ENCODE measurements at places on chromosomes 4 and X.

DNA sequence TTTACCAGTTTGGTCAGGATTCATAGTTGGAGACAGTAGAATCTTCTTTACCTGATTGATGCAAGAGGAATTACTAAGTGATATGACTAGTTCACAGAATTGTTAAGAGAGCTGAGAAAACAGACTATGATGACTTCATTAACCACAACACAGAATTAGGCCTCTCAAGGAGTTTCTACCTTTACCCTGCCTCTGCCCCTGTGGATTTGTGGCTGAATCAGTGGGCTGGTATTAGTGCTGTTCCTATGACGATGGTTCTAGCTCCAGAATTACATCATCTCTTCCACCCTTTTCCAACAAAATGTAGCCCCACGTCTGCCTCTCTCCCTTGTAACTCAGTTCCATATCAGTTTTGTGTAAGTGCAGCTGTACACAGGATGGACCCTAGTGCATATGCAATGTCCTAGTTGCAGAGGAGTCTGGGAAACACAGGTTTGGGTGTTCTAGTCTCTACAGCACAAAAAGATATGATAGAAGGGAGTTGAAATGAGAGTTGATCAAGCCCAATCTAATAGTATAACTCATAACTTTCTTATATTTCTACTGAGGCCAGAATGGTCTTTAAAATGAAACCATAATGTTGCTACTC is 99.3 kb downstream of the ANXA5 start:
- H3K4me3 ChIP-seq: no peak overlapping the region
- peak; percentile 49 for DNase-seq
- H3K27me3 ChIP-seq: no peaks in the 10 kb centered on the region
- H3K4me1 ChIP-seq: peaks cover 15% of the 10 kb centered on the region
- H3K27ac ChIP-seq: no peak overlapping the region

- peaks cover 51% of the 10 kb centered on the region for H3K27me3 ChIP-seq
- H3K4me3 ChIP-seq: no peak overlapping the region
- no peaks in the 10 kb centered on the region for H3K4me1 ChIP-seq
- DNase-seq: peak; percentile 42
These were observed 350.9 kb downstream of the MID1IP1 start for GRCh38 chrX:39152106-39152649.

- H3K36me3 ChIP-seq: peaks cover 83% of the 10 kb centered on the region
- H3K4me3 ChIP-seq: no peak overlapping the region
These were observed 36.8 kb upstream of the TADA2B start for GRCh38 chr4:7006411-7006810.

DNA sequence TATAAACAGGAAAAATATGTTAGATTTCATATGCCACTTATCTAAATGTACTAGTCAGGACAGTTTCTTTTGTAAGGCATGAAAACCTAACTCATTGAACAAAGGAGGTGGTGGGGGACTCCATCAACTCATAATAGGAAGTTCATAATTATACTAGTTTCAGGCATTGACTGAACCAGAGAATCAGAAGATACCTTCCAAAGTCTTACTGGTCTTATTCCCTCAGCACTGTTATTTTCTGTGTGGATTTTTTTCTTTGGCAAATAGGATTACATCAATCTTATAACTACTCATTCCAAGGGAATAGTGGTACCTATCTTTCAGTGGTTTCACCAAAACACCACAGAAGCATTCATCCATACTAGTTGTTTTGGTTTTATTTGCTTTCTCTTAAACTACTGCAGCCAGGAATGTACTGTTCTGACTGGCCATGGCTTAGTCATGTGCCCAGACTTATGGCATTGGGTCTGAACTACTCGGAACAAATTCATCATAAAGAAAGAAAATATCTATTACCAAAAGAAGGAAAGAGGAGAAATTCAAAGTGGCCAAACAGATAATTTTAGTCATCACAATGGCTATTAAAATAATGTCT is 273.9 kb downstream of the ARAP2 start:
- no peaks in the 10 kb centered on the region for H3K27me3 ChIP-seq
- H3K27ac ChIP-seq: no peak overlapping the region
- no peak overlapping the region for H3K4me3 ChIP-seq
- DNase-seq: no peak
- no peaks in the 10 kb centered on the region for H3K4me1 ChIP-seq
- no peaks in the 10 kb centered on the region for H3K36me3 ChIP-seq

GRCh38 chrX:124257924-124258702 is 74.3 kb upstream of the TEX13D start:
- H3K4me1 ChIP-seq: no peaks in the 10 kb centered on the region
- H3K36me3 ChIP-seq: peaks cover 6% of the 10 kb centered on the region
- no peak for DNase-seq
- H3K27ac ChIP-seq: no peak overlapping the region
- H3K4me3 ChIP-seq: no peak overlapping the region
- H3K27me3 ChIP-seq: no peaks in the 10 kb centered on the region

GRCh38 chr4:89914609-89915550 is 20.2 kb downstream of the MMRN1 start:
- no peaks in the 10 kb centered on the region for H3K27me3 ChIP-seq
- no peaks in the 10 kb centered on the region for H3K36me3 ChIP-seq
- peaks cover 21% of the 10 kb centered on the region for H3K4me1 ChIP-seq
- peak overlapping the region; percentile 41 for H3K4me3 ChIP-seq
- H3K27ac ChIP-seq: no peak overlapping the region

DNA sequence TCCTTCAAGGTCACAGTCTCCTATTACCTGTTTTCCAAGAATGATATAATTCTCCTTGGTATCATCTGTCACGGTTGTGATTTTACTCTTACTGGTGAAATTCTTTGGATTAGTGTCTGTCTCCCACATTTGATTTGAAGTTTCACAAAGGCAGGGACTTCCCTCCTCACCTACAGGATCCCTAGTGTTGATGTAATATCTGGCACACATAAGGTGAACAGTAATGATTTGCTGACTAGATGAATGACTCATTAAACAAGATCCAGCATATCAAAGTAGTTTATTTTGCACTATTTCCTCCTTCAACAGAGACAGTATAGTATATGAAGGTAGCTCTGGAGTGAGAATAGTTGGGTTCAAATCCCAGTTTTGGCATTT is 135.3 kb upstream of the IL1RAPL2 start:
- peak; percentile 48 for DNase-seq
- H3K36me3 ChIP-seq: no peaks in the 10 kb centered on the region
- no peak overlapping the region for H3K27ac ChIP-seq
- H3K27me3 ChIP-seq: peaks cover 79% of the 10 kb centered on the region

GRCh38 chr4:154119317-154119716 is 330.4 kb upstream of the SFRP2 start:
- no peaks in the 10 kb centered on the region for H3K4me1 ChIP-seq
- H3K4me3 ChIP-seq: no peak overlapping the region
- no peak overlapping the region for H3K27ac ChIP-seq
- H3K36me3 ChIP-seq: no peaks in the 10 kb centered on the region
- no peak for DNase-seq

DNA sequence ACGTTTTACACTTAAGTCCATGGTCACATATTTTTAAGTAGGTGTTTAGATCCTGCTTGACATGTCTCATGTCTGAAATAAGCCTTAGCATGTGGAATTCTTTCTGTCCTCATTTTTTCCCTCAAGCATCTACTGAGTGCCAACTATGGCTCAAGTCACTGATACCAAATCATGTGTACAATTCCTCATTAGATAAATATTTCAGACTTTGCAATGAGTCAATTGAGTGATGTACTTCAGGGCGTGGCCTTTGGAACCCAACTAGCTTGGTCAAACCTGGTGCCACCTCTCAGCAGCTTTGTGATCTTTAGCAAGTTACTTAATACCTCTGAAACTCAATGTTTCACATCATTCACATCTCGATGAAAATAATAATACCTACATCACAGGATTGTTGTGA is 12.6 kb upstream of the JADE1 start:
- no peaks in the 10 kb centered on the region for H3K36me3 ChIP-seq
- H3K27me3 ChIP-seq: no peaks in the 10 kb centered on the region
- H3K27ac ChIP-seq: no peak overlapping the region
- DNase-seq: peak; percentile 36

GRCh38 chr4:147739239-147739823 is 7.4 kb downstream of the ARHGAP10 start:
- H3K36me3 ChIP-seq: peaks cover 4% of the 10 kb centered on the region
- H3K4me1 ChIP-seq: peaks cover 31% of the 10 kb centered on the region
- no peaks in the 10 kb centered on the region for H3K27me3 ChIP-seq

DNA sequence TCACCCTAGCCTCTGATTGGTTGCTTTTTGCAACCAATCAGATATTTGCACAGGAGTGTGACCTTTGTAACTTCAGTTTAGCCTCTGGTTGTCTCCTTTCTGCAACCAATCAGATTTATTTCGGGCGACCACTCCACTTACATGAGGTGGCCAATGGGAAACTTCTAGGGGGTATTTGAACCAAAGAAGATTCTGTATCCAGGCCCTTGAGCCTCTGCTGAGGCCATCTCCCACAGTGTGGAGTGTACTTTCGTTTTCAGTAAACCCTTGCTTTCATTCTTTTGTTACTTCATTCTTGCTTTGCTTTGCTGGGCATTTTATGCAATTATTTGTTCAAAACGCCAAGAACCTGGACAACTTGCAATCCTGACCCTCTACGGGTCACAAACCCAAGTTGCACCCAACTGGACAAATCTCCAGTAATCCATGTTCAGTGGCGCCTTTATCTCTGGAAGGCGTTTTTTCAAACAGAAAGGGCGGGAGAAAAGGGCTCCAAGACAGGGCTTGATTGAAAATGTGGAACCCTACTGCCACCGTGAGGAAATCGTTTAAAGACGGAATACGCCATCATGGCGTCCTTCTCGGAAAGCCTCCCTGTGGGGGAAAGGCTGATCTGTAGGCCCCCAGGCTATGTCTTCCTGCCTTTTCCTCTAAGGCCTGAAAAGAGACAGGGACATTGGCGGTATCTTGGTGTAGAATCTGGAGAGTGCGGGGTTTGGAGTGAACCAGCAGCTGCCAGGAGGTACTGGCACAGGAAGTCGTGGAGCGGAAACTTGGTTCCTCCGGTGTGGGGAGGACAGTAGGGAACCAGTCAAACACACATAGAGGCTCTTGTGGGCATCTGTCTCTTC is 184.6 kb downstream of the OR13H1 start:
- H3K4me1 ChIP-seq: no peaks in the 10 kb centered on the region
- peak overlapping the region; percentile 98 for H3K27ac ChIP-seq
- H3K27me3 ChIP-seq: no peaks in the 10 kb centered on the region

GRCh38 chr4:6492027-6492590 is 19.7 kb upstream of the PPP2R2C start:
- no peak for DNase-seq
- no peak overlapping the region for H3K4me3 ChIP-seq
- H3K27ac ChIP-seq: no peak overlapping the region
- peaks cover 13% of the 10 kb centered on the region for H3K4me1 ChIP-seq
- H3K36me3 ChIP-seq: no peaks in the 10 kb centered on the region

DNA sequence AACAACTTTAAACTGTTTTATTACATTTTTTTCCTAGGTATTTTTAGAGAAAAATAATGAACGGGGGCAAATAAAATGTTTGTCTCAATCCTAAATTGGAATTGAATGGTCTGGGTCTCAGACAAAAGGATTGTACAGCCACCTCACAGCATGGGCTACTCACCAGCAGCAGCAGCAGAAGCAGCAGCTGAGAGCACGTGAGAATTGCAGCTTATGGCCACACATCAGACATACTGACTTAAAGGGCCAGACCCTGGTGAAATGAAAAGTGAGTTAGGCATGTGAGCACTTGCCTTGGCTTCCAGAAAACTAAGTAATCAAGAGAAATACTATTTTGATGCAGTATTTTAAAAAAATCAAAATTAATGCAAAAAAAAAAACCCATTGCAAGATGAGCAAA is 56.6 kb downstream of the AASDH start:
- peak; percentile 13 for DNase-seq
- H3K27ac ChIP-seq: no peak overlapping the region
- no peaks in the 10 kb centered on the region for H3K27me3 ChIP-seq
- no peak overlapping the region for H3K4me3 ChIP-seq
- H3K4me1 ChIP-seq: no peaks in the 10 kb centered on the region

DNA sequence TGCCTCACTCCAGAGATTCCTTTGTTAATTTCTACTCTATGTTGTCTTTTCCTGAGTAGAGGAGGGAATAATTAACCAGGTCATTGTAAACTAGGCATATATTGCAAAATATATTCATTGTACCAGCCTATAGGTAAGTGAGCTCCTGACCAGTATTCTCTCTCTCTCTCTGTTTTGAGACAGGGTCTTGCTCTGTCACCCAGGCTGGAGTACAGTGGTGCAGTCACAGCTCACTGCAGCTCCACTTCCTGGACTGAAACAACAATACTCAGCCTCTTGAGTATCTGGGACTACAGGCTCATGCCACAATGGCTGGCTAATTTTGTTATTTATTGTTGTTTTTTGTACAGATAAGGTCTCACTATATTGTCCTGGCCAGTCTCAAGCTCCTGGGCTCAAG is 198.3 kb downstream of the ARAP2 start:
- no peaks in the 10 kb centered on the region for H3K4me1 ChIP-seq
- no peak for DNase-seq
- H3K4me3 ChIP-seq: no peak overlapping the region
- H3K27me3 ChIP-seq: no peaks in the 10 kb centered on the region
- no peak overlapping the region for H3K27ac ChIP-seq

- peaks cover 5% of the 10 kb centered on the region for H3K4me1 ChIP-seq
- no peaks in the 10 kb centered on the region for H3K36me3 ChIP-seq
- H3K27ac ChIP-seq: no peak overlapping the region
These were observed 199.7 kb downstream of the CEP135 start for GRCh38 chr4:56148428-56148827.

- no peak overlapping the region for H3K4me3 ChIP-seq
- H3K4me1 ChIP-seq: no peaks in the 10 kb centered on the region
- no peak for DNase-seq
- no peak overlapping the region for H3K27ac ChIP-seq
These were observed 959.6 kb downstream of the RPA4 start for GRCh38 chrX:97843200-97843811.

DNA sequence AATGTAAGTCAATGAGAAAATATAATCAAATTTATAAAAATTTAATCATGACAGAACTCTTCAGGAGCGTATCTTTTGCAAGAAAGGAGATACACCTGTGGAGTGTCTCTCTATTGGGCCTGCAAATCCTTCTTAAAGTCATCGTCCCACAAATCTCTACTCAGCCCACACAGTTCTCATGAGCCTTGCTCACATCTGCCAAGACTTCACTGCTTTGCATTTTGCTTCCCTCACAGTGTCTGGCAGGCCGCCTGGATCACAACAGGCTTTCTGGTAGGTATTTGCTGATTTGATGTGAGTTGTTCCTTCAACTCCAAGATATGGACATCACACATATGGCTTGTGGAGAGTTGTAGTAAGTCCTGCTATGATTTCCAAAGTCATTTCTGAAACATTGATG is 183.1 kb upstream of the ARX start:
- no peaks in the 10 kb centered on the region for H3K27me3 ChIP-seq
- DNase-seq: peak; percentile 17
- H3K36me3 ChIP-seq: no peaks in the 10 kb centered on the region
- no peak overlapping the region for H3K27ac ChIP-seq

DNA sequence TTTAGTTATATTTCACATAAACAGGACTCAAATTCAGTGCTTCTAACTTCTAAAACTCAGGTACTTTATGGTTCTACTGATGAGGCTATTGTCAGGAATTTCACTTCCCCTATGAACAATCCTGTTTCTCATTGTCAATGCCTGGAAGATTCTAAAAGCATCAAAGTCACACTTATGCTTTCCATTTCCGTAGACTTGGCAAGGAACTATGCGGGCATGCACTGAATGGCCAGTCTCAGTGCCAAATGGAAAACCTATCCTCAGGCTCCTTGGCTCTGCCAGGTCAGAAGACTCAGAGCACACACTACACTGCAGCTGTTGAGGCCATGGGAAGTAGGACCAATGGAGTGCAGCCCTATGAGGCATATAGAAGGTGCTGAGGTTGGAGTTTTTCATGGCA is 97.0 kb upstream of the PTPN13 start:
- peak; percentile 66 for DNase-seq
- H3K27me3 ChIP-seq: no peaks in the 10 kb centered on the region
- peaks cover 6% of the 10 kb centered on the region for H3K4me1 ChIP-seq
